Activated naive CD4-positive, alpha-beta T cell treated with anti-CD3 and anti-CD28 coated beads, Interleukin-2, amount 10 ng/mL, durations not matched to agents 5 hours and 36 hours (primary cell): ENCODE measurements at places on chromosomes 5 and 9. TPM values are rescaled to one million over a fixed set of nuclear protein-coding genes. Genes with fewer than 3 reads are reported as not detected.

Gene RXRA
- 6.4 TPM for total RNA-seq

Gene PCDHGA4
- 0.10 TPM for total RNA-seq

Gene LEAP2
- total RNA-seq = 4.0 TPM

Gene PCDHA4
- total RNA-seq = not detected

Gene F12
- total RNA-seq = 0.68 TPM

Gene KCNV2
- not detected for total RNA-seq

Gene BARHL1
- total RNA-seq = not detected

Gene RFX3
- total RNA-seq = 13.3 TPM

Gene TTC39B
- 24.6 TPM for total RNA-seq

Gene NMUR2
- not detected for total RNA-seq

Gene KLF4
- 0.28 TPM for total RNA-seq

Gene TNC
- not detected for total RNA-seq

Gene ZNF883
- total RNA-seq = 0.55 TPM

Gene SLC1A1
- not detected for total RNA-seq

Gene PCDHB14
- total RNA-seq = not detected

Gene THBS4
- total RNA-seq = 0.25 TPM
